Substantia nigra (tissue), 51 donors: ENCODE measurements at places on chromosomes 12 and 14.

- peak; percentile 87 for DNase-seq
These were observed 6.8 kb upstream of the RASAL1 start for GRCh38 chr12:113142173-113142885.

DNA sequence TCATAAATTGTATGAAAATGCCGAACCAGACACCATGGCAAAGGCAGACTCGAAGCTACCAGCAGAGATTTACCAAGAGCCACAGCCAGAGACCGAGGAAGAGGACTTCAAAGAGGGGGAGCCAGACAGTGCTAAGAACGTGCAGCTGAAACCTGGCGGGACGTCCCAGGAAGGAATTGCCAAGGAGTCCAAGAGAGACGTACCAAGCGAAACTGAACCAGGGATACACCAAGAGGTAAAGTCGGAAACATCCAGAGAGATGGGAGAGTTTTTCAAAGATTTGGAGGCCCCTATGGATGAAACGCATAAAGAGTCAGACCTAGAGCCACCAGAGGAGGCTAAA is 294 bp downstream of the SAMD15 start:
- no peak for DNase-seq

DNA sequence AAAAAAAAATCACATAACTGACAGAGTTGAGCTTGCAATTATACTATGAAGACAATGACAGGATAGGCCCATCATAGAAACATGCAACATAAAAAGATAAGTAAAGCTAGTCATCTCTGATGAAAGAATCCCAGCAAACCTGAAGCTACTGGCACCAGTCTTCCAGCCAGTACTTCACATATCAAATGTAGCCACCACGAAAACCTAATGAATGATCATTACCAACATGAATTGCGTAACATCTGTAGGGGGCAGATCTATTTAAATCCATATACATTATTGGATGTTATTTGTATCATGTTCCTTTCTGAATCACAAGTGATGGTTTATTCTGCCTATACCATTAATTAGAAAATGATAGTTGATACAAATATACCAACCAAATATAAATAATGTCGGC is 73.9 kb downstream of the BCAT1 start:
- no peak for DNase-seq

DNA sequence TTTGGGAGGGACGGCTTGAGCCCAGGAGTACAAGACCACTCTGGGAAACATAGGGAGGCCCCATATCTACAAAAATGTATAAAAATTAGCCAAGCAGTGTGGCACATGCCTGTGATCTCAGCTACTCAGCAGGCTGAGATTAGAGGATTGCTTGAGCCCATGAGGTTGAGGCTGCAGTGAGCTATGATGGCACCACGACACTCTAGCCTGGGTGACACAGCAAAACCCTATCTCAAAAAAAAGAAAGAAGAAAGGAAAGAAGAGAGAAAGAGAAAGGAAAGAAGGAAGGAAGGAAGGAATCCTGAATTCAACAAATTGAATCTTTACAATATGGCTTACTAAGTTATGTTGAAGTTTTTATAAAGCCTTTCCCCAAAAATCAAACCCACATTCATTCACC is 2.1 kb downstream of the KIF21A start:
- no peak for DNase-seq

- DNase-seq = no peak
These were observed 363.7 kb downstream of the ALG10 start for GRCh38 chr12:34386016-34386415.

DNA sequence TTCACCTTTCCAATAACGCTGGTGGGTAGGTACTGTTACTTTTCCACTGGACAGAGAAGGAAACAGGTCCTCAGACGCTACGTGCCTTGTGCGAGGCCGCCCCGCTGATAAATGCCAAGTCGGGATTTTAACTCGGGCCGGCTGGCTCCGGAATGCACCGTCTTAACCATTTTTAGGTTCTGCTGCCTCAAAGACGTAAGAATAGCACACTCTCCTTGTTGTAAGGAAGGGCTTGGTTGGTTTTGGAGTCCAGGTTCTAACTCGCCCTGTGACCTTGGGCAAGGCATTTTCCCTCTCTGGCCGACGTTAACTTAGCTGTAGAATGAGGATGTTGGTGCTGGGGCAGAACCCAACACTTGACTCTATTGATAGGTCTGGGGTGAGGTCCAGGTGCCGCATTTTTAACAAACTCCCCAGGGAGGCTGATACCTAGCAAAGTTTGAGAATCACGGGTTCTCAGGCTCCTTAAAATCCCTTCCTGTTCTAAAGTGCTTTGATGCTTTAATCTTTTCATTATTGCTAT is 814 bp downstream of the ANKRD13A start:
- no peak for DNase-seq

DNA sequence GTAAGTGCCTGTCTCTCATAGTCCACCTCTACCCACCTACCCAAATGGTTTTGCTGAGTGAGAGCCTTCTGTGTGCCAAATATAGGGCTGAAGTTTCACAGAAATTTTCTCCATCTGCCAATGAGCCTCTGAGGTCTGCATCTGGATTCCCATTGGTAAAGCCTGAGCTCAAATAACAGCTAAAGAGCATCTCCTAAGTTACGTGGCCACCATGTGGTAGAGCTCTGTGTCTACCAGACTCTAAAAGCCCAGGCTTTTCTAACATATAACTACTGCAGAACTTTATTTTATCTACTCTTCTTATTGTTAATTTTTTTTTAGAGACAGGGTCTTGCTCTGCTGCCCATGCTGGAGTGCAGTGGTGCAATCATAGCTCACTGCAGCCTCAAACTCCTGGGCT is 16.0 kb downstream of the AMDHD1 start:
- no peak for DNase-seq

GRCh38 chr12:69284131-69284530 is 44.8 kb downstream of the CPSF6 start:
- peak; percentile 5 for DNase-seq

DNA sequence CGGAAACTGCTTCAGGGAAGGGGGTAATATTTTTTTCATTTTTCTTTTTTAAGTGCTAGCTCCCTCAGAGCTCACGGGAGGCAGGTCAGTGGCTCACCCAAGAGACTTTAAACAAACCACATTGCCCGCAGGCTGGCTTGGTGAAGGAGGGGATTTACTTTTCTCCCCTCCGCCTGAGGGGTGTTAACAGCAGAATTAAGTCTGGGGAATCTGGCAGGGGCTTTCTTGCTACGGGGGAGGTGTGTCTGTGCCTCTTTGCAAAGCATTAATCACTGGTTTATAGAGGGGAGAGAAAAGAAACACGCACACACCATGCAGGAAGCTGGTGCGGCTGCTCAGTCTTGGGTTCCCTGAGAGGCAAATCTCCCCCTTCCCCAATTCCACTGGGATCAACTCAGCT is 26.2 kb upstream of the TBX3 start:
- DNase-seq = no peak

GRCh38 chr12:12715459-12716150 is 1.6 kb upstream of the CDKN1B start:
- DNase-seq = no peak

DNA sequence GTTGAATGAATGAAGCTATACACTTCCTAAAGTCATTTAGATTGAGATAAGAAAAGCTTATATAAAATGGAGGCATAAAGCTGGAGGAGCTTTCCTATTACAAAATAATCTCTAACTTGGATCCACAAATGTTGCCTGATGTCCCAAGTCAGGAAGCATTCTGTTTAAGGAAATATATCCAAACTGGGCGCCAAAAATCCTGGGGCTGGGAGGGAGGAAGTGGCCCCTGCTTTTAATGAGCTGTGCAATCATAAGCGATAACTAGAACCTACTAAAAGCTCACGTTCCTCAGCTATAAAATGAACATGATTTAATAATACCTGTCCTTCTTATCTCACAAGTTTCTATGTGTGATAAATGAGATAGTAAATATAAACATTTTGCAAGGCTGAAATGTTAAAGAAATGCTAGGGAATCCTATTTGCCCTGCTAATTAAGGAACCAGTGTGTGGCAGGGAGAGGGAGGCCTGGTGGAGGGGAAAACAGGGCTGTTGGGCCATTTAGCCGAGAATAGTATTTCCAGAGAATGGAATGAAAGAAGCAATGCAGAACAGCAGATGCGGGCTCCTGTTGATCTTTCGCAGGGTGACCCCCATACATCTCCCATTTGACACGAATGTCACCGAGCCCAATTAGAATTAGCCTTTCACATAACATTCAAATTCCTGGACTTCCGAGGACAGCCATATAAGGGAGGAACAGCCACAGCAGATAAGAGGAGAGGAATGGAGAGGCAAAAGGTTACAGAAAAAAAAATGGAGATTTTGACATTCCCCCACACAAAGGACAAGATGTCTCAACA is 25.9 kb downstream of the DUSP6 start:
- DNase-seq = no peak

GRCh38 chr12:108125073-108125472 is 4.0 kb upstream of the WSCD2 start:
- no peak for DNase-seq

DNA sequence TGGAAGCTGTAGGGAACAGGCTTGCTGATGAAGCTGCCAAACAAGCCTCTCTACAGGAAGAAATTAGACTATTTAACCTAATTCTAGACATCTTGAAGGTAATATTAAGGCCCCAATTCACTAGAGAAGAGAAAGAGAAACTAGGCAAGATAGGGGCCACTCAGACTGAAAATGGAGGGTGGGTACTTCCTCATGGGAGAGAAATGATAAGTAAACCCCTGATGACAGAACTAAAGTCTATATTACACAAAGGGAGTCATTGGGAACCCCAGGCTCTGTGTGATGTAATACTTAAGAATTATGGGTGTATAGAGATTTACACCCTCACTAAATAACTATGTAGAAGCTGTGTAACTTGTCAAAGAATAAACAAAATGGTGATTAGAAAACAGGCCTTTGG is 64.3 kb downstream of the APOBEC1 start:
- no peak for DNase-seq

- no peak for DNase-seq
These were observed 66.5 kb upstream of the GZMB start for GRCh38 chr14:24700511-24700910.

GRCh38 chr12:40225984-40226602 is 1.3 kb downstream of the LRRK2 start:
- no peak for DNase-seq

DNA sequence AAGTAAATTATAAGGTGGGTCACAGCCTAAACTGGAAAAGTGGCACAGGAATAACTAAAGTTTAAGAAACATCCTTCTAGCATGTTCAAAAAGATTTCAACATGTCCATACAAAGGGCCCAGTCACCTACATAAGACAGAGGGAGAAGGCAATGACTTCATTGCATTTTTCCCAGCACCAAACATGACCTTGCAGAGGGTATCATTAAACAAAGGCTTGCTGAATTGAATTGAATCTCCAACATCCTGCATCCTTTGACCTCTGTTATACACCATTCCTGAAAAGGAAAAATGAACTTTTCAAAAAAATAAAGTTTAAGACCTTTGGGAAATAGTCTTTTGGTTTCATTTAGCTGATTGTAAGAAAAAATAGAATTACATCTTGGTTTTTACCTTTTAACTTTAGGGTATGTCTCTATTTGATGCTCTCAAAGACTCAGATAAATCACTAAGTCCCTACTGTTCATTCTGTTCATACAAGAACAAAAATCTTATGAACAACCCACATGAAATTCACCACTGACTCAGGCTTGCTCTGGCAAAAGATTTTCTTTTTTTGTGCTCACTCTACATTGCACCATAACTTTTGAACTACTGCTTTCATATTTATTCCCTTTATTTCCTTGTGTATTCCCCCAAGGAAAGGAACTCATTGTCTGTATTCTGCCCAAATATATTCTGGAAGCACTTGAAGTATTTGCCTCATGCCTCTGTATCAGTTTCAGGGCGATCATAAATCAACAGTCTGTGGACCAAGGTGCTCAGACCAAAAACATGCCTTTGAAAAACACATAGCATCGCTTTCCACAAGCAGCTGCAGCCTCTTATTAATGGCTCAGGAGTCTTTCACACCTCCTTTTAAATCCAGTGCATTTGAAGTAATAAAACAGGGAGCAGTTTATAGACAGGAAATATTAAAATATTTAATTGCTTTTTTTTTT is 121.7 kb downstream of the DUSP6 start:
- DNase-seq = no peak

- no peak for DNase-seq
These were observed 4.3 kb upstream of the BDKRB1 start for GRCh38 chr14:96251656-96252155.

- no peak for DNase-seq
These were observed 57.0 kb downstream of the MON2 start for GRCh38 chr12:62523619-62524018.
